Retinal pigment epithelial cell (primary cell): ENCODE measurements at places on chromosomes 3 and 15.

DNA sequence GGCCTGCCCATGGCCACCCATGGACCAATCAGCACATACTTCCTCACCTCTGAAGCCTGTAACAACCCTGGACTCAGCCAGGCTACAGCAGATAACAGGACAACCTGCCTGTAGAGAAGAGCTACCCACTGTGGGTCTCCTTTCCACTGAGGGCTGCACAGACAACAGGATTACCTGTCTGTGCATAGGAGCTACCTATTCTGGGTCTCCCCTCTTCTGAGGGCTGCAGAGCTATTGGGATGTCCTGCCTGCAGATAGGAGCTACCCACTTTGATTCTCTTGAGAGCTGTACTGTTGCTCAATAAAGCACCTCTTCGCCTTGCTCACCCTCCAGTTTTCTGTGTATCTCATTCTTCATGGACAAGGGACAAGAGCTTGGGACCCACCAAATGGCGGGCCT is 23.8 kb upstream of the CHST2 start:
- no peak for DNase-seq

GRCh38 chr15:99137877-99138276 is 33.0 kb downstream of the SYNM start:
- DNase-seq: no peak

- DNase-seq: no peak
Measured at GRCh38 chr3:132029182-132029902, 5.5 kb downstream of the CPNE4 start.

GRCh38 chr3:193897288-193897687 is 238.7 kb upstream of the HES1 start:
- DNase-seq: no peak

DNA sequence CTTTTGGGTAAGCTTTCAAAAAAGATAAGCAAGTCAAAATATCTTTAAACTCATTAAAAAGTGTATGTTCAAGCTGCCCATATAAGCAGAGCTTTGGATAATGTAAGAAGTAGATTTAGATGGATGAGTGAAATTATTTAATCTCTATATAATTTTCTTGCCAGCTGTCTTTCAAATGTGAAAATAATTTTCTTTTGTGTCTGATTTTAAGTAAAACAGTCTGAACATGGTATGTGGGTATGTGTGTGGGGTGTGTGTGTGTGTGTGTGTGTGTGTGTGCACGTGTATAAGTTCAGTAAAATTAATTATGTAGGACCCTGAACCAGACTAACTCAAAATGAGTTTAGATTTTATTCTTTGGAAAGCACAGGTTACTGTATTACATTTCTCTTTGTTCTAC is 155.2 kb upstream of the CGNL1 start:
- no peak for DNase-seq

- DNase-seq: no peak
Measured at GRCh38 chr3:11543948-11544387, 99.7 kb downstream of the VGLL4 start.

DNA sequence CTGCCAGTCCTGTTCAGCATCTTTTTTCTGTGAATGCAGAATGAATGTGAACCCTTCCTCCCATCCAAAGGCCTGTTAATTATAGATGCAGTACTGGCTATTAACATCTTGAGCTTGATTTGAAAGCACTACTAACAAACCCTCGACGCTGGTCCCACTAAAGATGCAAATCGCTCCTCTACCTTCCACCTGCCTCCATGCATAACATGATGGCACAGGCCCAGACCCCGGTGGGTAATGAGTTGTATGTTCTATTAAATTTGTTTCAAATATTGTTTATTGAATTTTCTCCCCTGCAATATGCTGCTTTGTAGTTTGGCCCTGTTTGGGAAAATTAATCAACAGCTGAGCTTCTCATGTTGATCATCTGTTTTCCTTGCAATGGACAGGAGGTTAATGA is 69.3 kb downstream of the RAB11A start:
- no peak for DNase-seq

- DNase-seq: no peak
Measured at GRCh38 chr15:88894348-88894818, 961 bp downstream of the HAPLN3 start.

- no peak for DNase-seq
Measured at GRCh38 chr3:197298945-197299854, 788 bp upstream of the DLG1 start.

DNA sequence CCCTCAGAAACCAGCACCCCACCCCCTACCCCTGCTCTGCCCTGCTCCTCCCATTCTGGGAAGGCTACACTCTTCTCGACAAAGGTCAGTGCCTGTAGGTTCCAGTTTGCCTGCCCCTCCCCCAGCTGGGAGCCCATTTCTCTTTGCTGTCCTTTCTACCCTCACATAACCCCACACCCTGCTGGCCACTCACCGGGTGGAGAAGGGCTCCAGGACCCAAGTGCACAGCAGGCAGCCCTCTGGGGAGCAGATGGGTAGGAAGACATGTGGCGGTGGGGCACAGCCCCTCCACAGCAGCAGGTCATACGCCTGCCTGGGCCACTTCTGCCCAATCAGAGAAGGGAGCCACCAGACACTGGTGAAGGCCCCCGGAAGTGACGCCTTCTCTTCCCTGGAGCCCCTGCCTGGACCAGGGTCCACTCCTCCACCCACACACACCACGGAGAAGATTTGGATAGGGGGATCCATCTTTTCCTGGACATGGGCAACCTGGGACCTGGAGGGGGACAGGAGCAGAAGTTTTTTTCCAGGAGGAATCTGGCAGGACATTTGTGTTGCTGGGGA is at the start of gene THPO:
THPO (minus strand) TSS at position 326 of the 564 bp plus-strand sequence. CDS start 1,948 bp downstream, outside the sequence.
- DNase-seq: no peak

DNA sequence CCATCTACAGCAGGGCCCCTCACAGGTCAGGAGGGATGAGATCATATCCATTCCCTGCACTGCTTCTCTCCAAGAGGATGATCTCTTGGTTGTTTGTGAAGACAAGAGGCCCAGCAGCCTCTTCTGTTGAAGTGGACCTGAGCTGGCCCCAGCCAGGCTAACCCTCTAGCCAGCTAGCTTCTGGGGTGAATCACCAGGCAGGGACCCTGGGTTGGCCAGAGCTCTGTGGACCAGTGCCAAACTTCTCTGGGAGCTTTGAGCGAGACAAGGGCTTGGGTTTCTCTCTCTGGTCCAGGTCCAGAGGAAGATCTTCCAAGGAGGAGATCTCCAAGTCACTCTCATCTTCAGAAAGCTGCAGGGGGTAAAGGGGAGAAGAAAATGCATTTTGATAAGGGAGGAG is 52.7 kb downstream of the CLDN18 start:
- DNase-seq: no peak

- no peak for DNase-seq
Measured at GRCh38 chr15:51524376-51524775, 98.2 kb downstream of the DMXL2 start.

DNA sequence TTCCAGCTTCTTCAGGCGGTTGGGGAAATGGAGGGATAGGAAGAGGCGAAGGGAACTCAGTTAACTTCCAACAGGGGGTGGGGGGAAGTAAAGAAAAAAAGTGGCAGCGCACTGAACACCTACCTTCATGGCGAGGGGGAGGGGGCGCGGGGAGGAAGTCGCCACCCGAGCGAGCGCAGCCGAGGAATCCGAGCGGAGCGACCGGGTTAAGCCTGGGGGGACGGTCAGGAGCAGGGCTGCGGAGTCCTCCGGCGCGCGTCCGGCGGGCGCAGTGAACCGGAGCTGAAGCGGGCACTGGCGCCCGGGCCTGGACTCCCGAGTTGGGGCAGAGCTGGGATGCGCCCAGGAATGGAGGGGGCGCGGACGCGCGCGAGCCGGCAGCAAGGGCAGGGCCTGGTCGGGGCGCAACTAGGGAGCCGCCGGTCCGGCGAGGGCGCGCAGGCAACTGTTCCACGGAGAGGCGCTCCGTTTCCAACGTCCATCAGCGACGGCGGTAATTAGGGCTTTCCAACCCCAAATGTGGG is at the start of gene WNT5A:
WNT5A (minus strand) TSS at position 450 of the 524 bp plus-strand sequence; CDS start at position 129, 321 bp downstream.
- DNase-seq: no peak

- DNase-seq: peak; percentile 68
Measured at GRCh38 chr3:124559846-124560574, 170.2 kb upstream of the UMPS start.

DNA sequence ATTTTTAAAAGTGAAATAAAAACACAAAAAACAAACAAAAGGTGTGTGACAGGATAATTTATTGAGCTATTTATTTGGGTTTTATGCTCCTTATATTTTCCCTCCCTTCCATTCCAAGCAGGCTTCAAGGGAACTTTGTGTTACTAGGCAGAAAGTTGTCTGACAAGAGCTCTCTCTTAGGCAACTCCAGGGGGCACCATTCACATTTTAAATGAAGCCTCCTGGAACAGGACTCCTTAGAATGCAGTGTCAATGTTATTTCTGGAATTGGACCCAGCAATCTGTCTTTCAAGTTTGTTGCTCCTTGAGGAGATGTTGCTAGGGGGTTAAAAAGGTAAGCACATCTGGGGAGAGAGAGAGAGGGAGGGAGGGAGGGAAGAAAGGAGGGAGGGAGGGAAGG is 5.4 kb upstream of the RFX7 start:
- no peak for DNase-seq

GRCh38 chr3:138367326-138367850 is 19.0 kb downstream of the MRAS start:
- no peak for DNase-seq

GRCh38 chr3:8157640-8158039 is 344.0 kb upstream of the LMCD1 start:
- no peak for DNase-seq

DNA sequence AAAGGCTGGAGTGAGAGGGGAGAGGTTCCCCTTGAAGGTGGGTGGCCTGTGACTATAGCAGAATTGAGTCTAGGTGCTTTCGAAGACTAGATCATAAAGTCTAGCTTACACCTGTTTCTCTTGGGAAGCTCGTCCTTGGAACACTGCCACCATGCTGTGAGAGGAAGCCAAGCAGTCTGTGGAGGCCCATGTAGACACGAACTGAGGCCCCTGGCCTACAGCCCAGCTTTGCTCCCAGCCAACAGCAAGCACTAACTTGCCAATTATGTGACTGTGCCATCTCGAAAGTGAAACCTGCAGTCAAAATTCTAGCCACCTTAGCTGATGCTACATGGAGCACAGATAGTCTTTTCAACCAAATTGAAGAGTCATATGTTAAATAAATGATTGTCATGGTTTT is 190.5 kb upstream of the NECTIN3 start:
- no peak for DNase-seq

- DNase-seq: peak; percentile 60
Measured at GRCh38 chr3:190131329-190131728, 10.6 kb upstream of the P3H2 start.

GRCh38 chr15:31178705-31179104 is 77.2 kb upstream of the TRPM1 start:
- DNase-seq: no peak

GRCh38 chr3:78765671-78766485 is 1001.9 kb downstream of the ROBO1 start:
- DNase-seq: no peak

DNA sequence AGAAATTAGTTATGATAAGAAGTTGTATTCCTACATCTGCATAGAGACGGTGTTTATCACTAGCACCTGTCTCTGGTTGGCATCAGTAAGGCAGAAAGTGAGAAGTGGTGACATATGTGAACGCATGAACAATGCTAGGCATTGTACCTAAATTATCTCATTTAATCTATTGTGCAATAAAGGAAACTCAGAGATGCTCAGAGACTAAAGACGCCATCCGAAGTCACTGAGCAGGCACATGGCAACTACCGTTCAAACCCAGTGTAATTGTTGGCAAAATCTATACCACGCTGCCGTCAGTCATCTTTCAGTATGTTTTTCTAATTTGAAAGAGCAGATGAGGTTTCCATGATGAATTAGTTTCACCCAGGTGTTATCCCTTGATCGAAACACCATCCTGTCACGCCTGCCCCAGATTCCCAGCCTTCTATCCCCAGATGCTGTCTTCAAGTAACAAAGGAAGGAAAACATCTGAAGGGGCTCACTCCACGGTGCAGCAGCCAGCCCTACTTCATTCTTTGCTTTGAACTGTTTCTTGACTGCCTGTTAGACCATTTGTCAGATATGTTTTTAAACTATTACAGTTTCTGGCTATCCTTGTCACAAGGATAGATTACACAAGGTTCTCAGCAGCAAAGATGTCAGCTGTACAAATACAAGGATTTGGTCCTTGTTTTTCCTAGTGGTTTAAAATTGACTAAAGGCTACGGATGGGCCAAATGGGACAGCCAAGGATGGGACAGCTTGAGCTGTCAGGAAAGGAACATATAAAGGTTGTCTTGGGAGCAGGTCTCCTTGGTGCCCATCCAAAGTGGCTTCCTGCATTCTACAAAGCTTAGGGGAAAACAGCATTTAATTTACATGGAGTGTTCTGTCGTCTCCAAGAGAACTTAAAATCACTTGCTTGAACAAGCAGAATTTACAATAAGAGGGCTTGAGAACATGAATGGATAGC is 99.1 kb downstream of the TMEM108 start:
- DNase-seq: no peak

- no peak for DNase-seq
Measured at GRCh38 chr3:101643009-101643844, 33.7 kb downstream of the ZBTB11 start.

DNA sequence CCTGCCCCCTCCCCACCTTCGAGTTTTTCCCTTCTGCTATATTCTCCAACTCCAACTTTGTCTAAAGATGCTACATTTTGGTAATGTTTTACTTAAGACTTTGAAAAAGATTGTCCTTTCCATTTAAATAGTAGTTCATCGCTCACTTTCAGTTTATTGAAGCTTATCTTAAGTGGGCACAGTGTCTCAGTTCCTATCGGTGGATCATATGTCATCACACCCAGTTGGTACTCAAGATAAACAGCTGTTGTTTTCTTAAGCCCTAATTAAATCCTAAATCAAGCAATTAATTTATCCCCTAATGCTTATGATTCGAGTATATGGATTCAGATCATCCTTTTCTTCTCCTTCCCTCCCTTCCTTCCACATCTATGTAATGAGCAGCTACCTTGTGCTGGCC is 210.7 kb downstream of the TLE3 start:
- DNase-seq: no peak

GRCh38 chr15:48647962-48648361 is 2.5 kb upstream of the FBN1 start:
- DNase-seq: no peak

DNA sequence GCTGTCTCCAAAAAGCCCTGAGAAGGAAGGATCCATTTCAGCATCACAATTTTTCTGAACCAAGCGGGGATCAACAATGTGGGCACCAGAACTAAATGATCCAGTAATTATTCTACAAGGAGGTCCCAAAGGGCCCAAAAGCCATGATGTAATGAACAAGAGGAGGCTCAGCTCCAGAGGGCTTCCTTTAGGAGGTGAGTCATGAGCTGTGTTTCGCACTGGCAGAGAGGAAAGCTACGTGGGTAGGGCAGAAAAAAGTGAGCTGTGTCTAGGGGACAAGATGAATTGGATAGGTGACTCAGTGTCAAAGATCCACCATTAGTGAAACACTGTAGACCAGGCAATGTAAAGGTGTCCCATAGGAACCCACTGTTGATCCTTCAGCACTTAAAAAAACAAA is 113.4 kb downstream of the RORA start:
- DNase-seq: no peak

GRCh38 chr3:5572168-5572567 is 384.7 kb downstream of the EDEM1 start:
- DNase-seq: no peak

DNA sequence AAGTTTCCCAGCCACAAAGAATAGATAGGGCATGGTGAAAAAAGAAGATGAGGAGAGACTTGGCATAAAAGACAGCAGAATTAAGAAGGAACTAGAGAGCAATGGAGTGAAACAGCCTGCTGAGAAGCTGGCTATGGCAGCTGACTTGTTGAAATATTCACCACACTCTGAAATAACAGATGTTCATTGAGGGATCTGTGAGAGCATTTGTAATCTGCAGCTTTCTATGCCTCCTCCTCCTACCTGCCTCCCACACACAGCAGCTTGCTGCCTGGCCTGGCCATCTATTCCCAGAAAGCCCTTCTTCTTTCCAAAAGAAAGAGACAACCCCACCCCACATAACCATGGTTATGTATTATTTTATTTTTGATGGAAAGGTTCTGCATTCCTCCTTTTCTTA is 303.9 kb downstream of the GAP43 start:
- DNase-seq: no peak
